ENCODE measurements at places on chromosomes 13 and 19.

GRCh38 chr19:36807029-36807428, 31.2 kb downstream of the ZNF790 start:
- no peak for DNase-seq

DNA sequence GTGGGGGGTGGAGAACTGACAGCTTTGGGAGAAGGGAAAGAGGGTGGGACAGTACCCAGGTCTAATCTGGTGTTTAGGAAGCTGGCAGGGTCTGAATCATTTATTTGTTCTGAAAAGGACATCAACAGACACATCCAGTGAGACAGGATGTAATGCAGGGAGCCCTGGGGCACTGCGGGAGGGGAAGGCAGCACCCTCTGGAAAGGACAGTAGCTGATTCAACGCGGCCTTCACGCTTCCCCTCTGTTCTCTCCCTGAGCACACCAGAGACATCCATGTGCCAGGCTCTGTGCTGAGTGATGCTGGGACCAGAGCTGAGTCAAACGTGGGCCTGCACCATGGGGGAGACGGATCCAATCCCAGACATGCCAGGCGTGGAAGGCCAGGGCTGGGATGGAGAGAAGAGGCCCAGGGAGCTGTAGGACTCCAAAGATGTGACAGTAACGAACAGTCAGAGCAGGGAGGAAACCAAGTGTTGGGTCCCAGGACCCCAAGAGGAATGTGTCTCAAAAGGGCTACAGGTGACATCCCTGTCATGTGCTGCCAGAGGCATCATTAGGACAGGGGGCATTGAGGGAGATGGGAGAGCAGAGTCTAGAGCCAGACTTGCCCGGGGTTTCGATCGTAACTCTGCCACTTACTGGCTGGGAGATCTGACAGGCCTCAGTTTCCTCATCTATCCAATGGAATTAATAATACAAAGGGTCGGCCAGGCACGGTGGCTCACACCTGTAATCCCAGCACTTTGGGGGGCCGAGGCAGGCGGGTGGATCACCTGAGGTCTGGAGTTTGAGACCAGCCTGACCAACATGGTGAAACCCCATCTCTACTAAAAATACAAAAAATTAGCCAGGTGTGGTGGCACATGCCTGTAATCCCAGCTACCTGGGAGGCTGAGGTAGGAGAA, 1.7 kb downstream of the ETFB start:
- no peak for DNase-seq

DNA sequence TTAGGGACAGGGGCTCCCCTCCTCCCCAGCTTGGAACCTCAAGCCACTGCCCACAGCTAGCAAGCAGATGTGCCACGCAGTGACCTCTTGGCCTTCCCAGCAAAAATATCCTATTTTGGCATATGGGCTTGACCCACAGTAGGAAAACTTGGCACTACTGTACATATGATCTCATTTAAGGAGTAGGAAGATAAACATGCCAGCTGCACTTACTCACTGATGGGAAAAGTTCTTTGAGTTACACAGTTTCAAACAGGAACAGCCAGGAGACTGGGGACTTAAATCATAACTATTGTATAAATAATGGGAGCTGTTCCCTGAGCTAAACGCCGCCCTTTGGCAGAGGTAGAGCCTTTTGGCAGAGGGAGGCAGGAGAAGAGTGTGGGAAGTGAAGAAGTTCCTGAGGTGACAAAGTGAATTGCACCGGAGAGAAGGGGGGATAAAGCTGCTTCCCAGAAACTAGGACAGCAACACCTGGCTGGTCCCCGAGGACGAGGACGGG, 6.1 kb downstream of the SACS start:
- no peak for DNase-seq

GRCh38 chr13:32370805-32371204, 55.5 kb downstream of the BRCA2 start:
- DNase-seq: no peak

DNA sequence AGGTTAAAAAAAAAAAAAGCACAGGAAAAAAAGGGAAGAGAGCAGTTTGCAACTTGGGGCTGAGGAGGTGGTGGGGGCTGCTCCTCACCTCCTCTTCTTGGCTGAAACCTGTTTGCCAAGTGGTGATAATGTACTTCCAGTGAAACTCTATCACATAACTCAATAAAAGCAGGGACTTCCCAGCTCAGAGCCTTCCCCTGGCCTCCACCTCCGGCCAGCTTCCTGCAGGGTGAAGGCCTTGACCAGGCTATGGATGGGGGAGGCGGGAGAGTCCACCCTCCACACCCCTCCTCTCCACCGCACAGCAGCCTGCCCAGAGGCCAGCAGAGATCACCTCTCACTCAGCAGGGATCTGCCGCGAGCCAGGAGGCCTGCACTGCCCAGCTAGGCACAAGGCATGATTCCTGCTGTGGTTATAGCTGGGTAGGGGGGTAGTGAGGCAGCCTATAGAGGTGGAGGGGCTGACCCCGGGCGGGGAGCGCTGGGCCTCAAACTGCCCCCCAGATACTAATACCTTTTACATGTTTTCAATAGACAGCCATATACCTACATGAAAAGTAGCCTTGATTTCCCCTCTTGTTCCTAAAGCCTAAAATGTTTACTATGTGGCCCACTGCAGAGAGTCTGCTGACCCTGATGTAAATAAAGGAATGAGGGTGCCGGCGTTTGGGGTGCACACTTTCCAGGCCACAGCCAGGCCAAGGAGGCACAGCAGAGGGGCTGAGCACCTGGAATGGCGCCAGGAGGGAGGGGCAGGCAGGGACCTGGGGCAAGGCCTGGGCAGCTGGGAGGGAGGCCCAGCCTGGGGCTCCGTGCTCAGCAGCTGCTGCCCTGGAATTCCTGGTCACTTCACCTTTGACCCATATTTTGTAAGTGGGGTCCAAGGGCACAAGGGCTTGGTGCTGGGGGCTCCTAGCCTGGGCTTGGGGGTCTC, 10.3 kb downstream of the ZNF787 start:
- DNase-seq: no peak

DNA sequence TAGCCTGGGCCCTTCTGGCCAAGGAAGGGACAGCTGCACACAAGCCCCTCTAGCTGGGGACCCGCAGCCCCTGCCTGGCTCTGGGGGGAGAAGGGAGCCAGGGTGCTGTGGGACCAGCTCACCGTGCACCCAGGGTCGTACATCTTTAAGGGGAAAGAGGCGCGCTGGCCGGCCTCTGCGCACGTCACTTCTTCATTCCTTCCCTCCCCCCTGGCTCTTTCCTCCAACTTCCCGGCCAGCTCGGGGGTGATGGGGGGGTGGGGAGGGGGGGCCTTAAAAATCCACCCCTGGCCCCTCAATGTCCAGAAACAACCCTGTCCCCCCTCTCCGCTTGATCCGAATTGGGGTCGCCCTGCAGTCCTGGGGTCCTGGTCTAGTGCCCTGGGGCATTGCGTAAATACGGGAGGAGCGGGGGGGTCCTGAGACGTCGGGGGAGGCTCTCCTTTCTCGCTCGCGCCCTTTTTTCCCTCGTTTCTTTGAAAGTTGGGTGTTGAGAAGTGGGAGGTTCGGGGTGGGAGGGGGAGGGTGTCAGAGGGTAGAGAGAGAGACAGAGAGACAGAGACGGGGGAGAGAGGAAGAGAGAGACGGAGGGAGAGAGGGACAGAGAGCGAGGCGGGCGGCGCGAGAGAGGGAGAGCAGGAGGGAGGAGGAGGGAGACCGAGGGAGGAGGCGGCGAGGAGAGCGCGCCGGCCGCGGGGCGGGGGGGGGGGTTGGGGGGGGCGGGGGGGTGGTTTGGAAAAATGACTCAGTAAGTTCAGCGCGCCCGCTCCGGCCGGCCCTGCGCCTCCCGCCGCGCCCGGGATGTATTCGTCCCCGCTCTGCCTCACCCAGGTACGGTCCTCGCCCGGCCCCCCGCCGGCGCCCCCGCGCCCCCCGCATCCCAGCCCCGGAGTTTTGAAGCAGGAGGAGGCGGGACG, at the start of gene NFIC:
Gene NFIC, plus strand, starts transcription at position 748 of the 917 bp plus-strand sequence. Its CDS starts 54 bp downstream, at position 802.
- no peak for DNase-seq

DNA sequence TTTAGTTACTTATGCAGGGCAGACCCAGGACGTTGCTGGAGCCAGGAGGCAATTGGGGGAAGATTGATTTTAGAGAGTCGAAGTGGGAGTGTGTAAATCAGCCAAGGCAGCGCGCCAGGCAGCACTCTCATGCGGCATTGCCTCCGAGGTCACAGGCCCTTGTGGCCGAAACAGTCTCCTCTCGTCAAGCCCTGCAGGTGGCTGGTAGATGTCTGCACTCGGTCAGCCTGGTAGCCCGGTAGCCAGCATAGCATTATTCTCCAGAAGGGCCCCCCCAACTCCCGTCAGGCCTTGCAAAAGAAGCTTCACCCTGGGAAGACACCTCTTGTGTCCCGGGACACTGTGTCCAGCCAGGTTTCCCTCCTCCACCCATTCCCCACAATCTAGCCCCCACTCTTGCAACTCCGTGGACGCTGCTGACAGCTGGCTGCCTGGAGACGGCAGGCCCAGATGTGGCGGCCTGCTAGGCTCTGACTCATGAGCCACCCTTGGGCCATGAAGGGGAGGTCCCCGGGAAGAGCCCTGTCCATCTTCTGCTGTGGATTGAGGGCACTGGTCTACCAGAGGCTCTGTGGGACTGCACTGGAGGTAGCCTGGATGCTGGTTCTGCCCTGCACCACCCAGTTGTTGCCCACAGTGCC, 2.6 kb upstream of the PEPD start:
- no peak for DNase-seq

- no peak for DNase-seq
Observed at GRCh38 chr13:34543836-34544235, 398.2 kb upstream of the NBEA start.

DNA sequence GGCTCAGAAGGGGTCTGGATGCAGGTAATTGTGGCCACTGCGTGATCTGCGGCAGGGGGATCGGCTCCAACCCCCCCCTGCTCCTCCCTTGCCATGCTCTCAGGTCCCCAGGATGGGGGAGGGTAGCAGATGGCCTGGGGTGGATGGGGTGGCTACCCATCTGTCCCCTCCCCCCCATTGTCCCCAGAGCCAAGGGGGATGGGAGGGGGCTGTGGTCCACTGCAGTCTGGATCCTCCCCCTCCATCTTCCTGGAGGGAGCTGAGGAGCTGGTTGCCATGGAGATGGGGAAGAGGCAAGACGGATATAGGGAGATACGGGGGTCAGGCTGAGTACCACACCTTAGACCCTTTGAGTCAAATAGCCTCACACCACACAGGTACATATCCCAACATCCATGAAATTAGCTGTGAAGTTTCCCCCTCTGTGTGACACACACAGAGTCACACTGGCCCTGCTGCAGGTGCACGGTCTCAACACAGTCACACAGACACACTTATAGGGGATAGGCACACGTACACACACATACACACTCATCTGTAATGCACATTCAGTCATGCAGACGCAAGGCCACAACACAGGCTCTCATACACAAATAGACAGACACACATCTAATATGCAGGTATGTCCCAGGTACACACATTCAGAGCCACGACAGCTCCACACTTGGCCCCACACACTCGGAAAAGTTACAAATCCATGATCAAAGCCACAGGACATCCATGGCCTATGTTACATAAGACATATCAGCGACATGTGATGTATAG, 1.8 kb upstream of the NOVA2 start:
- no peak for DNase-seq

GRCh38 chr13:38656699-38657098, 30.2 kb upstream of the FREM2 start:
- no peak for DNase-seq

All from stimulated activated CD4-positive, alpha-beta T cell treated with anti-CD3 and anti-CD28 coated beads, Interleukin-4, amount 100 ng/mL, for 48 hours (primary cell).